ENCODE measurements at places on chromosomes 2 and 18.

- DNase-seq, result no peak
Observed at GRCh38 chr2:157076526-157077161, 180.9 kb upstream of the GALNT5 start.

GRCh38 chr2:186617771-186618170 is 27.9 kb downstream of the ITGAV start:
- DNase-seq, result no peak

DNA sequence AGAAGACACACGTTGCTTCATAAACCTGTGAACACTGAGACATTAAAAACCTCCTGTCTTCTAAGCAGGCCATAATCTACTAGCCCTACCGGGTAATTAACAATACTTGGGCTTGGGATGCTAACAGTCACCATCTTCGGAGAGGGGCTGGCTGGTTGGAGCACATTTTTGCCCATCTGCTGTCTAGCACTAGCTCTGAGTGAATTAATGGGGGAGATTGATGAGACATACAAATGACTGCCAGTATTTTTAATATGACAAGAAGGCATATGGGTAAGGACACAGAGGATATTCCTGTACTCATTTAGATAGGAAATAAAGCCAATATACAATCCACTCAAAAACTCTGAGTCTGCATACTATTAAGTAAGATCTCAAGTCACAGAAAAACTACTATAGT is 651.6 kb upstream of the SOX11 start:
- DNase-seq, result no peak

DNA sequence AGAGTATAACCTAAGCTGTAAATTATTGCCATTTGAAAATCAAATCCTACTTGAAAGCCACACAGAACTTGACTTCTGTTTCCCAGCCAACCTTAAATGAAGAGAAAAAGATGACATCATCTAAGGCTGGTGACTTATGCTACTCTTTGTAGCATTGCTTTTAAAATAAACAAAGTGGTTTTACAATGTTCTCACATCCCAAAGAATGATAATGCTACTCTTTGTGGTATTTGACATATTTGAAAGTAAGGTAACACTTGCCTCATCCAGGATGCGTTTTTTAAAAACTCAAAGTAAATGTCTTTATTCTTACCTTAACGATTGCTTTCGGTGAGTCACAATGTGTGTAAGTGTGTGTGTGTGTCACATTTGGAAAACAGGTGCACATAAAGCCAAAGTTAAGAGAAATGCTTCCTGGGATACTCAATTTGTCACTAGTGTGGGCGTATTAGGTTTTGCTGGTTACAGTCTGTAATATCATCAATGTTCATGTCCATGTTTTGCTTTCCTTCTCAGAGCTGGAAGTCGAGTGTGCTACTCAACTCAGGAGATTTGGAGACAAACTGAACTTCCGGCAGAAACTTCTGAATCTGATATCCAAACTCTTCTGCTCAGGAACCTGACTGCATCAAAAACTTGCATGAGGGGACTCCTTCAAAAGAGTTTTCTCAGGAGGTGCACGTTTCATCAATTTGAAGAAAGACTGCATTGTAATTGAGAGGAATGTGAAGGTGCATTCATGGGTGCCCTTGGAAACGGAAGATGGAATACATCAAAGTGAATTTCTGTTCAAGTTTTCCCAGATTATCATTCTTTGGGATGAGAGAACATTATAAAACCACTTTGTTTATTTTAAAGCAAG is 2.6 kb downstream of the PMAIP1 start:
- no peak for DNase-seq

- DNase-seq, result no peak
Observed at GRCh38 chr2:88038263-88039105, 17.1 kb downstream of the KRCC1 start.

DNA sequence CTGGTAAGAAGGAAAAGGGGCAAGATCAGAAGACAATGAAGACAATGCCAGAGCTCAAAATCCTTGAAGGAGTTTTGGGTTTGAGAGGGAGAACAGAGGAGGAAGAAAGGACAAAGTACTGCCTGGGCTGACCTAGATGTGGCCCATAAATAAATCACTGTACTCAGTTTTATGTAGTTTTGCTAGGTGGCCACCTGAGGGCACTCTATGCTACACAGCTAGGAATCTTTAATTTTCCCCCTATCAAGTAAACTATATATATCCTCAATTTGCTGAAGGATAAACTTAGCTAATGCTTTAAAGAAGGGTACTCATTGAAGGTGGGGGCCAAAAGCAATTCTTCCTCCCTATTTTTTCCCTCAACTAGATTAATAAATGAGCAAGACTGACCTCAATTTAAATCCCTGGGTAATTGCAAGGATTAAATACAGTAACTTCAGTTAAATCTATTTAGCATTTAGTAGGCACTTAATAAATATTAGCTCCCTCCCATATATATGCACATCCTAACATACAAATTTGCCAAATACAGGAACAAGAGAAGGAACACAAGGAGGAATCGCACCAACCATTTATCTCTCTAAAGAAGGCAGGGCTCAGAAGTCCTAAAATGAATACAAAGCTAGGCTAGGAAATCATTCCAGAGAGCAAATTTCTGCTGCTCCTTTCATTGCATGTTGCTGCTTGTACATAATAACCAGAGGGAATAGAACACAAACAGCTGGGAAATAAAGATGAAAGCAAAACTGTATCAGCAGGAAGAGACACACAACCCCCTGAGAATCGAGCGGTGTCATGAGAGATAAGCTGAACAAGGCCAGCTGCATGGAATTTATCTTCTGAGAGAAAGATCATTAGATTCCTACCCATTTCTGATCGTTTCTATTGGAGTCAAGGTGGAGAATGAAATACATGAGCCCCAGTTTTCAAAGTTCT is 540.1 kb downstream of the NRXN1 start:
- no peak for DNase-seq
